Peyer's patch (tissue), 4 donors: ENCODE measurements at places on chromosomes 16 and 17. TPM values are rescaled to one million over a fixed set of nuclear protein-coding genes. Genes with fewer than 3 reads are reported as not detected.

CD300LB gene
- not detected for total RNA-seq

DNA sequence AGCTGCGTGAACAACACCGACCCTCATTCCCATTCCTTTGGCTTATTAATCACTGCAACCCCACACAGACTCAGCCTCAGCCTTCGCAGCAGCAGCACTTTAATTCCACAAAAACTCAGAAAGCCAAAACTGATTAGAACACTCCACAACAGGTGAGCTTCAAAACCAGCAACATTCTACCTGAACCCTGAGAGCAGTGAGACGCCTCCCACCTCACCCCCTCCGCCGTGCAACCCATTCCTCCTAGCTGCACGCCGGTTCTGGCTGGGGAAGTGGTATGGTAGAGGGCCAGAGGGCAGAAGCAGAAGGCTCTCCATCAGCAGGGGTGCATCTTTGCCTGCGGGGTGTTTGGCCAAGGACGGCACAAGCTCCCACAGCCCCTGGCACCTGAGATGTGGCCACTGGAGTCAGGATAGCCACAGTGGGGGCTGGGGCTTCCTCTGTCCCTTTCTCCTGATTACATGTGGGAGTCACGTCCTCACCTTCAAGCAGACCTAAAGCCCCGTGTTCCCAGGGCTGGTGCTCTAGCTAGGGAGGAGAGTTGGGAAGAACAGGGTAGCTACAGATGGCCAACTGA is 1.6 kb downstream of the BORCS6 start:
- DNase-seq = no peak

- no peak for DNase-seq
Measured at GRCh38 chr17:2961446-2961845, 102.0 kb downstream of the OR1D5 start.

DNA sequence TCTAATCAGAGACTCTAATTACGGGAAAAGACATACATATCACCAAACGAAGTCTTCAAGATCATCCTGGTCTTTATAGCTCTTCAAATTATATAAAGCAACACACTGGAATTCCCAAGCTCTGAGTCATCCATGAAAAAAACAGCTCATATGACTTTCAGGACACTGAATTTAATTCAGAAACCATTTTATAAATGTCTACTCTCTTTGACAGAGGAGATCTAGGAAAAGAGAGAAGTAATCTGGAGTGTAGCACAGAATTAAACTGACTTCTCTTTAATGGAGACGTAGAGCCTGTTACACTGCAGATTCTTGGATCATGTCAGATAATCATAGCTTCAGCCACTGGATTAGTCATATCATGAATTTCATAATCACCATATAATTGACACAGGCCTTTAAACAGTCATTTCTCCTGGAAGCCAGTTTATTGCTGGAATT is 86.8 kb upstream of the WSB1 start:
- no peak for DNase-seq

PITPNM3 gene
- 2.1 TPM for total RNA-seq

GRCh38 chr16:62870554-62870953 is 834.3 kb upstream of the CDH8 start:
- DNase-seq = no peak

DNA sequence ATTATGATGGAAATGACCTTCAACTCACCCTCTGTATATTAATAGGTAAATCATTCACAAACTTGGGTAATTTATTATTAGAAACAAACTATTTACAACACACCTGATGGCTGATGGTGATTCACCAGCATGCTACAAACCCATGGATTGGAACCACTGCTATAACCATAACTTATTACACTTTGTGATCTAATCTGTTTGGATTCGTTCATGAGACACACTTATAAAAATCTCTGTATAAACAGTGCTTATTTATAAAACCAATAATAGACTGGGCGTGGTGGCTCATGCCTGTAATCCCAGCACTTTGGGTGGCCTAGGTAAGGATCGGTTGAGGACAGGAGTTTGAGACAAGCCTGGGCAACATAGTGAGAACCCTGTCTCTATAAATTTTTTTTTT is 16.0 kb downstream of the SMIM36 start:
- no peak for DNase-seq

DNA sequence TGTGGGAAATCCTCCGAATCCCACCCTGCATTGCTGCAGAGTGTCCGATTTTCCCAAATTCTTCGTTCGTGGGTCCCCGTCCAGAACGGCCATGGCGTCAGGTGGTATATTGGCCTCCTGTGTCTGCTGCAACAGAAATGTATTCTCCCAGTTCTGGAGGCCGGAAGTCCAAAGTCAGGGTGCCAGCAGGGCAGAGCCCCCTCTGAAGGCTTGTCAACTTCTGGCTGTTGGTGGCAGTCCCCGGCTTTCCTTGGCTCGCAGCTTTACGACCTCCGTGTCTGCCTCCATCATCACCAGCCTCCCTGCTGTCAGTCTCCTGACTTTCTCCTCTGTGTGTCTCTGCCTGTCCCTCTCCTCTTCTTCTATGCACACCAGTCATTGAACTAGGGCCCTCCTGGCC is 142.1 kb upstream of the FOXF1 start:
- DNase-seq = no peak

- DNase-seq = no peak
Measured at GRCh38 chr17:80431246-80432195, 16.6 kb downstream of the ENDOV start.

GRCh38 chr17:83183145-83183948 is 103.9 kb downstream of the METRNL start:
- peak; percentile 12 for DNase-seq

DNA sequence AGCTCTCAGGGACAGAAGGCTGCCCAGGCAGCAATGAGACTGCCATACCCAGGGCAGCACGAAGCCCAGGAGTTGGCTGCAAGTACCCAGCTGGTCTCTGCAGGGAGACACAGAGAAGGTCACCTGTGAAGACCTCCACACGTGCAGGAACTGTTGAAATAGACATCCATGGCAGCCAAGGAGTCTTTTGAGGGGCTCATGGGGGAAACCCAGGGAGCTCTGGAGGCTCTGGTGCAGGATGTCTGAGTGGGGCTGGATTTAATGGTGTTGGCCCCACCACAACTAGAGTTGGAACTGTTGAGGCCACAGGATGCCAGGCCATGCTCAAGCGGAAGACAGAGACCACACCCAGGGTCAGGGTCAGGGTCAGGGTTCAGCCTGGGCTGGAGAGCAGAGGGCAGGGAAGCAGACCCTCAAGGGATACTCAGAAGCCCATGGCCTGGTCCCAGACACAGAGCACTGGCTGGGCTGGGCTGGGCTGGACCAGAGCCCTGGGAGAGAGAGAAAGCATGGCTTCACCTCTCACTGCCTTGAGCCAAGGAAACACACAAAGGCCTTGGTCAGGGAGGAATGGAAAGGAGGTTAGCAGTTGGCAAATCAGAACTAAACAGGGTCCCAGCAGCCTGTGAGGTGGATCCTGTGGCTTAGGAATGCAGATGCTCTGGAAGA is 21.4 kb downstream of the PITPNM3 start:
- DNase-seq = no peak

ABCC12 gene
- total RNA-seq = not detected

DNA sequence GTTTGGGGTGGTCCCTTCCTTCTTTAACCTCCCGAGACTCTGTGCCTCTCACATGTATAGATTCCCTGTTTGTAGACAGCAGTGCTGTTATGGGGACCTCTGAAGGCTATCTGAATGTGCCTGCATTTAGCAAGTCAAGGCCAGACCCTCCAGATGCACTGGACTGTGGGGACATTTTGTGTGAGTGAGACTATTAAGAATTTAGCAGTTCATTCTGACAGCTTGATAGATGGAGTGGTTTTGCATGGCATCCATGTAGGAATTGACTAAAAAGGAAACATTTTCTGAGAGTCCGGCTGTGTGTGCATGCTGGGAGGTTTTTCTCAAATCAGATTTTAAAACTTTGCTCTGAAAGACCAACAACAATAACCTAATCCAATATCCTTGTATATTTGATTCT is 226.3 kb downstream of the MSI2 start:
- DNase-seq = no peak

MAZ gene
- 124 TPM for total RNA-seq

DNA sequence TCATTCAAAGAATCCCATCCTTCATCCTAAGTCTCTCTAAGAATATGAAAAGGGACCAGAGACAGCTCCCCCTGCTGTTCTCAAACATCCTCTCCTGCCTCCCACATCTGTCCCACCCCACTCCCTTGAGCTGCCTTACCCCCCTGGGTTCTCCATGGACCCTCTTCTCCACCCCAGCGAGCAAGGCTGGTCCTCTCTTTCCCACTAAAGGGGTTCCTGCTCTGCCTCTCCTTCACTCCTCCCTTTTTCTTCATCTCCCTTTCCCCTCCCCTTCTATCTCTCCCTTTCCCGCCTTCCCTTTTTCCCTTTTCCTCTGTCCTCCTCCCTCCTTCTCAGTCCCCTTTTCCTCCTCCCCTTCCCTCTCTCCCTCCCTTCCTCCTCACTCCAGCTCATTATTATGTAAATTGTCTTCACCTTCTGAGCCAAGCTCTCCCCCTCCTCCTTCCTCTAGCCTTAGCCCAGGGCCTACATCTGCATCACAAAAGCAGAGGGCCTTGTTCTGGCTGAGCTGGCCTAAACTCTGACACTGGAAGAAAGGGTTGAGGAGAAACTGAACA is 90.0 kb downstream of the GNAO1 start:
- DNase-seq = no peak

ZNF750 gene
- total RNA-seq = not detected

DNA sequence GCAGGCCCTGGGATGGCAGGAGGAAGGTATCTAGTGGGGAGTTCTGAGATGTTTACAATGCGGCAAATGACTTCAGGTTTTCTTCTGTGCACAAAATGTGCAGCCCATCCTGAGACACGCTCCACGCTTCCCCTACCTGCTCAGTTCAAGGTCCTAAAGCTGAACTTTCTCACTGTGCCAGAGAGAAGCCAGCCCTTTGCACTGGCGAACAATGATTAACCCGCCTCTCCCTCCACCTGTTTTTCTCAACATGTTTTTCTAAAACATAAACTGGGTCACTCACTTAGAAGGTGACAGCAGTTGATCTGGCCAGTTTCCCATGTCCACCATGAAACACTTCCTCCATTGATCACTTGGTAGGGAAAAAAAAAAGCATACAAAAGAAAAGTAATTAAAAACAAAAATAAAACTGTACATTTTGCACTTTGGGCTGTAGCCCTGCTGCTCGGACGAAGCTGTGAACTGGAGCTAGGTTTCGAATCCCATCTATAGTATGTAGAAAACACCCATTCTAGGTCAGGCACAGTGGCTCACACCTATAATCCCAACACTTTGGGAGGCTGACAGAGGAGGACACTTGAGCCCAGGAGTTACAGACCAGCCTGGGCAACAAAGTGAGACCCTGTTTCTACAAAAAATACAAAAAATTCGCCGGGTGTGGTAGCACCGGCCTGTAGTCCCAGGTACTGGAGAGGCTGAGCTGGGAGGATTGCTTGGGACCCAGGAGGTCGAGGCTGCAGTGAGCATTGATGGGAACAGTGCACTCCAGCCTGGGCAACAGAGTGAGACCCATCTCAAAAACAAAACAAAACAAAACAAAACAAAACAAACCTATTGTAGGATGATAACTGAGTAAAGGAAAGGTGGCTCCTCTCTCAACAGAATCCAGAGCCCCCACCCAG is 6.1 kb upstream of the G6PC1 start:
- DNase-seq = no peak

DNA sequence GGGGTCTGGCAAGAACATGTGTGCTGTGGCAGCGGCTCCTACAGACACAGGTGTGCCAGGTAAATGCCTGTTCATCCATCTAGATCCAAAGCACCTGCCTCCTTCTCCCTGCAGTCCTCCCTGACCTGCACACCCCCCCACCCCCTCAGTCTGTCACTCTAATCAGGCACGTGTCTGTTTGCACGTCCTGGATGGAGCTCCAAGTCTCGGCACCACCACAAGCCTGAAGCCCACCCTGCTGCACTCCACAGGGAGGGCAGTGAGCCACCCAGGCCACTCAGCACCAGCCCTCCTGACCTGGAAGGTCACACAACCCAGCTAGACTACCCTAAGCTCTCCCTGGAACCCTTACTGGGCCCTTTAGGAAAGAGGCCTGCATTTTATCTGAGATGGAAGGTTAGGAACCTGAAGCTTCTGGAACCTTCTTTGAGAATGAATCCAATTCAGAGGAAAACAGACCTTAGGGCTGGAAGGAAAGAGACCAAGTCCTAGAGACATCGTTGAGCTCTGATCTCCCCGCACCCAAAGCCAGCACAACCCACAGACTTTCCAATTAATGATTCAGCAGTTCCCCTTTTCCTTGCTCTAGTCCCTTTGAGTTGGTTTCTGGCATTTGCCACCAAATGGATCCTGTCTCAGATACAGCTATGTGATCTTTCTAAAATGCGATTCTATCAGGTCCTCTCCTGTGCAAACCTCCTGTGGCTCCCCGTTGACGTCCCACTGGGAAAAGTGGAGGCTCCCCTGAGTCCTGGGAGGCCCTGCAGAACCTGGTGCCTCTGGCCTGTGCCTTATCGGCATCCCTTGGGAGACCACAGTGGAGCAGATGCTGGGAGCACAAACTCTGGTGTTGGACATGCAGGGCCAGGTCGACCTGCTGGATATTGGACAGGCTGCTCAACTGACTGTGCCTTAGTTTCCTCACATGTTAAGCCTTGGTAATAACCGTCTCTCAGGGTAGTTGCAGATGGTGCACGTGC is 67.9 kb downstream of the PRMT7 start:
- no peak for DNase-seq

- DNase-seq = no peak
Measured at GRCh38 chr16:23826528-23827045, 9.2 kb upstream of the PRKCB start.

DNA sequence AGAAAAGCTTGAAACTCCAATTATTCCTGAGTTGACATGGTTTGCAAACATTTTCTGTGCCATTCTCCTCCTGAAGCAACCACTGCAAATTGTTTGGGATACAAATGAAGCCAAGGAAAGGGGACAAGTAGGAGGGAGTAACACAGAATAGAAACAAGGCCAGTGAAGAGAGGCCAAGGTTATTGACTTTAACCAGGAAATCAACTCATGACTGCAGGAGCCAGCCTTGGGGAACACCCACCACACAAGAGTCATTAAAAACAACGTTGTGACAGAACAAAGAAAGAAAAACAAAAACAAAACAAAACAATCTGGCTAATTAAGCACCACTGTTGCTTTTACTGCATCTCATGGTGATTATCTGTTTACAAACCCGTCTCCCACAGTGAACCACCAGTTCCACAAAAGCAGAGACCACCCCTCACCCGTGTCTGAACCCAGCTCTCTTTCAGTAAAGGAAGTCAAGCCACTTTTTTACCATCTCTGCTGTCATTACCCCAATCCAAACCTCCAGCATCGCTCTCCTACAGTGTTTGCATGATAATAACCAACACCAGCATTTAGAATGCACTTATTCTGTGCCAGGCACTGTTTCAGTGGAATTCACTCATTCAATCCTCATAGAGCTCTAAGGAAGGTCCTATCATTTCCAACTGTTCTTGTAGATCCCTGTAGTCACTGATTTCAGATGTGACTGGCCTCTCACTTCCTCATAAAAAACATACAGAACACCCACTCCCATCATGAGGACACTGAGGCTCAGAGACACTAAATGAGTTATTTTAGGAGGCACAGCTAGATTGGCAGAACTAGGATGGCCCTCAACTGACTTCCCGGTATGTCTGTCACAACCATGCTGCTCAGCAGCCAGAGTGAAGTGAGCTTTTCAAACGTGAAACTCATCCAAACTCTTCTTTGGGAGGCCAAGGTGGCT is 2.0 kb downstream of the ZDHHC1 start:
- DNase-seq = no peak

LCMT1 gene
- 37.0 TPM for total RNA-seq

SPATA32 gene
- total RNA-seq = not detected
